ENCODE measurements at places on chromosomes 6 and 20.

- peak; percentile 17 for DNase-seq
These were observed at the start of gene SNAP25 for GRCh38 chr20:10218536-10219451. SNAP25 (plus strand) TSS chr20:10218830; CDS start chr20:10275492, 56,662 bp downstream.

DNA sequence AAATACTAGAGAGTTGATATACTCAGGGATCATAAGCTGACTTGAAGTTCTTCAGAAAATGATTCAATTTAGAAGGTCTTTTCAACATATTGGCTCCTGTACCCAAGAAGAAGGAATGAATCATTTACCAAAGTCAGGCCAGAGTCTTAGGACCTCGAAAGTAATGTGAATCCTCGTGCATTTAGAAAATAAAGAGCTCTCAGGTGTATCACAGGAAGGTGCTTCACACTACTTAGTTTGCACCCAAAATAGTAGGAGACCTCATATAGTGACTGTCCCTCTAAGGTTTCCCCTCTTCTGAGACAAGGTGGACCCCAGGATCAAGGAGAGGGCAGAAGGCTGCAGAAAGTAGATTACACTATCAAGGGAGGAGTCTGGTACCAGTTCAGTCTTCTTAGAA, 71.8 kb downstream of the F13A1 start:
- no peak for DNase-seq

- no peak for DNase-seq
These were observed 3.8 kb downstream of the TFEB start for GRCh38 chr6:41731561-41732086.

GRCh38 chr6:155706806-155707205, 251.2 kb upstream of the NOX3 start:
- no peak for DNase-seq

GRCh38 chr6:11042750-11043377, 1.2 kb downstream of the ELOVL2 start:
- DNase-seq, result no peak

DNA sequence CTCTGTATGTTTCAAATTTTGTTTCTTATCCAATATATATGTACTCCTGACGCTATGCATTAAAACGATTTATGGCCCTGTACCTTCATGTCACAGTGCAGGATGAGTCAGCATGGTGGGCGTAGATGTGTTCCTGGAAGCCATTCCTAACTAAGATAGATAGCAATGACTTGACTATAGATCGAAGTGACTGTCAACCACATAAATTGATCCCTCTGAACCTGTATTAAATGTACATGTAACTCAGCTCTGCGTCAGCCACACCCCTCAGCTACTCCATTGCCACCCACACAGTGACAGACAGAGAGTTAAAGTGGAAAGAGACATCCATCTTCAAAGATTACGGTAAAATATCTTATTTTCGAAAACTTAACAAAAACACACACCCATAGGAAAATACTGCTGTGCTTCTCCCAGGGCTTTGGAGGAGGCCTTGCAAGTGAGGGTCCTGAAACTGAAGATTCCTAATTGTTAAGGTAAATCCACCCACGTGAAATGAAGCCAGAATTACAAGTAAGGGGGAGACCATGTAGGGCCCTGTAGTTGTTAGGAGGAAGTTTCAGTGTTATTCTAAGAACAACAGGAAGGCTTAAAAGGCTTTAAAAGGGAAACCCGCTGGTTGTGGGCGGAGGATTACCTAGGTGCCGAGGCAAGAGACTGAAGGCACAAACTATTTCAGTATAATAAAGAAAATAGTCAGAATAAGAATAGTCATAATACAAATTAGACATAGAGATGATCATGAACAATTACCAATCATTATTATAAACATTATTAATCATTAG, 10.3 kb upstream of the RAD21L1 start:
- peak; percentile 44 for DNase-seq

DNA sequence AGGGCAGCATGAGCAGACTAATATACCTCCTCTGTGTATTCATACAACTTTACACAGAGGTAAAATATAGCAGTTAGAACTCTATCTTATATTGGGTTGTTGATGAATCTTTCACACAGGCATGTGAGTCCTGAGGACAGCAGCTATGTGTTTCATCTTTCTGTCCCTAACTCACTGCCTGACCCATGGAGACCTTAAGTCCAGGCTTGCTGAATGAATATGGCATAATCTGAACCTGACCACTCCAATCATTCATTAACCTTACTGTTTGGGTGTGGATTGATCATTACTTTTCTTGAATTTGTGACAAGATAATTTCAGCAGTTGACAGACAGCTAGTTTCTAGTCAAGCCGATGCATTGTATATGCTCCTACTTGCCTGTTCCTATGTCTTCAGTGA, 27.3 kb upstream of the TSPYL1 start:
- no peak for DNase-seq

- DNase-seq, result no peak
These were observed 29.3 kb downstream of the MCM8 start for GRCh38 chr20:5979801-5980200.

GRCh38 chr6:63269470-63269869, 50.3 kb downstream of the LGSN start:
- DNase-seq, result no peak

- DNase-seq, result no peak
These were observed 321.7 kb downstream of the CENPW start for GRCh38 chr6:126661646-126662045.

- no peak for DNase-seq
These were observed 368.2 kb upstream of the CITED2 start for GRCh38 chr6:139742671-139743070.

DNA sequence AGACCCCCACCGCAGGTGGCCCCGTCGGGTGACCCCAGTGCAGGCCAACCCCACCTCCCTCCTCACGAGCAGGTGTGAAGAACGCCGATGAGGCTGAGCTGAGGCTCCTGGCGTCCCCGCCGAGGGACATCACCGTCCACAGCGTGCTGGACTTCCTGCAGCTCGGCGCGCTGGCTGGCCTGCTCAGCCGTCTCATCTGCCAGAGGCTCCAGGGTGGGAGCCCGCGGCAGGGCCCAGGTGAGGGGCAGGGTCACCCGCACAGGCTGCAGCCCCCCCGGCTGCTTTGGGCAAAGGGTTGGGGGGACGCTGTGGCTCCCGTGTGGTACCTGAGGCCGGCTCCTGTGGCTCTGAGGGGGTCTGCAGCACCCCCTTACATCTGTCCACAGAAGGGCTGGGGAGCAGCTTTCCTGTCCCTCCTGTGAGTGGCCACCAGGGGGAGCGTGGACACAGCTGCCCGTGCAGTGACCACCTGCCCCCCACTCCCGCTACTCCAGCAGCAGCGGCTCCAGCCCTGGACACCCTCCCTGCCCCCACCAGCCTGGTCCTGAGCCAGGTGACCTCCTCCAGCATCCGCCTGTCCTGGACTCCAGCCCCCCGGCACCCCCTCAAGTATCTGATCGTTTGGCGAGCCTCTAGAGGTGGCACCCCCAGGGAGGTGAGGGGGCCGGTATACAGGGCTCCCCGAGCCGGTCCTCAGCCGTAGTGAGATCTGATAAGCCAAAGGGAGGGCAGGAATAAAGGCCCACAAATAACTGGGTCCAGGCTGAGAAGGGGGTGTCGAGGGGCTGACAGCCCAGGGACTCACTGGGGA, 16.5 kb downstream of the COL20A1 start:
- no peak for DNase-seq

- no peak for DNase-seq
These were observed 71.0 kb downstream of the PLAGL1 start for GRCh38 chr6:143936778-143937667.

DNA sequence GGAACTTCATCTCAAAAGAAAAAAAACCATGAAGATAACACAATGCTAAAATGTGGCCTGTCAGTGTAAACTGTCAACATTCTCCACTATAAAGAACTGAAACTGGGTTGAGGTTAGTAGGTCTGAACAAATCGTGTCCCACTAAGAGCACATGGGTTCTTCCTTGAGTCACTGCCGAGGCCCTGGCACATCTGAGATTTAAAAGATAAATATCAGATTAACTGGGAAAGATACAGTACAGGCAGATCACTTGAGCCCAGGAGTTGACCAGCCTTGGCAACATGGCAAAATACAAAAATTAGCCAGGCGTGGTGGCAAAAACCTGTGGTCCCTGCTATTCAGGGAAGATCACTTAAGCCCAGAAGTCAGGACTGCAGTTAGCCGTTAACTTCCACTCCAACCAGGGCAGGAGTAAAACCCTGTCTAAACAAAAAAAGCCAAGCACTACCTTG, 5.6 kb downstream of the EEF1A1 start:
- DNase-seq, result no peak

GRCh38 chr6:162157167-162157870, 570.2 kb downstream of the PRKN start:
- DNase-seq, result no peak

DNA sequence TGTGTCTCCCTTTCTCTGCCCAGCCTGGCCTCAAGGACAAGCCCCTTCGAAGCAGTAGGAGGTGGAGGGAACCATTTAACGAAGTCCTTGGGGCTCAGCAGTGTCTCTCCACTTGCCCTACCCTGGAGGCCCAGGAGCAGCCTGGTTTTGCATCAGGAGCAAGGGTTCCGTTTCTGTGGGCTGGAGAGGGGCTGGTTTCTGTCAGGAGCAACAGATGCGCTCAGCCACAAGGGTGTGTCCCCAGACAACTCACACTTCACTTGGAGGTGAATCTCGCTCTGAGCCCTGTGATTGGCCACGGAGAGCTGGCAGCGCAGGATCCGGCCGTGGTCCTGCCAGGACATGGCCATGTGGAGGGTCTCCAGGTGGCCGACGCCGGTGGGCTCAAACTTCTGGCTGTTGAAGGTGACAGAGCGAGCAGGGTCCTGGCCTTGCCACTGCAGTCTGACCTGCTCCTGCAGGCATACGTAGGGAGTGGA, 6.9 kb downstream of the SIGLEC1 start:
- no peak for DNase-seq

DNA sequence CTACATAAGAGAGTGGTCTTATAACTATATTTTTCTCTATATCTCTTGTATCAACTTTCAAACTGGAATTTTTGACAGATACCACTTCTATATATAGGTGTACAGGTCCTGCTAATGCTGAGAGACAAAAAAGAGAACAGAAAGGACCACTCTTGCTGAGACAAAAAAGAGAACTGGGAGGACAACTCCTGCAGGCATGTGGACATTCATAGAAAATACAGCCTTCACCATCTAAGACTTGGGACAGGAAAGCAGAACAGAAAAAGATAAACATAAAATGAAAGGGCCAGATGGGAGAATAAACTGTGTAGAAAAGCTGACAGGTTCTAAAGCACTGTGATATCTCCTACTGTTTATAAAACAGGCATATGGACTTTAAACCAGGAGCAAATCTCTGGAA, 541.0 kb upstream of the ADGRB3 start:
- DNase-seq, result no peak

- DNase-seq, result no peak
These were observed 25.9 kb downstream of the PPARD start for GRCh38 chr6:35368038-35368887.

DNA sequence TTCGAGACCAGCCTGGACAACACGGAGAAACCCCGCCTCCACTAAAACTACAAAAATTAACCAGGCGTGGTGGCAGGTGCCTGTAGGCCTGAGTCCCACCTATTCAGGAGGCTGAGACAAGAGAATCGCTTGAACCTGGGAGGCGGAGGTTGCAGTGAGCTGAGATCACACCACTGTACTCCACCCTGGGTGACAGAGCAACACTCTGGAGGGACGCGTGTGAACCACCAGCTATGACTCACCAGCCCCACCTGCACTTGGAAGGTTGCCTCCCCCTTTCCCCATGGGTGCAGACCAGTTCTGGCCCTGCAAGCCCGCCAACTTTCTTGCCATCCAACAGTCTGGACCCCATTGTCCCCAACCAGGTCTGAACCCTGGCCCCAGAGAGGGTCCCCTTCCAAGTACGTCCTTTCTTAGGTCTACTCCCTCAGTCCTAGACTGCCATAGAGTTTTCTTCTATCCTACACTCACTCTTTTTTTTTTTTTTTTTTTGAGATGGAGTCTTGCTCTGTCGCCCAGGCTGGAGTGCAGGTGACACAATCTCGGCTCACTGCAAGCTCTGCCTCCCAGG, 29.2 kb downstream of the ATP9A start:
- no peak for DNase-seq

DNA sequence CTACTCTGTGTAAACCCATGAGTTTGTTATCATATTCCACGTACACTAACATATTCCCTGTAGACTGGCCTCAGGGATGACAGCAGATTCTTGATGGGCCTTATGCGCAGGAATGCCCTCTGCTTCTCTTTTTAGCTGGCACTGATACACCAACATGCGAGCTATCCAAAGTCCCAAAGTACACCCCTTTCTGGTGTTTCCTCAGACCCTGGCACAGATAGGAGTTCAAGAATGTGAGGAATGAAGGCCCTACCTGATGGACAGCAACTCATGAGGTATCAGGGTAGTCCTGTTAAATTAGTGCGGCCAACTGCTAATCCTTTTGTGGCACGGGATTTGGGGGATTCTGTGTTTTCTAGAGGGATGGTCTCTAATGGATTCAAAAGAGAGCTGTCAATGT, 93.0 kb downstream of the BACH2 start:
- DNase-seq, result no peak

GRCh38 chr6:91075244-91075976, 488.5 kb upstream of the MAP3K7 start:
- no peak for DNase-seq

DNA sequence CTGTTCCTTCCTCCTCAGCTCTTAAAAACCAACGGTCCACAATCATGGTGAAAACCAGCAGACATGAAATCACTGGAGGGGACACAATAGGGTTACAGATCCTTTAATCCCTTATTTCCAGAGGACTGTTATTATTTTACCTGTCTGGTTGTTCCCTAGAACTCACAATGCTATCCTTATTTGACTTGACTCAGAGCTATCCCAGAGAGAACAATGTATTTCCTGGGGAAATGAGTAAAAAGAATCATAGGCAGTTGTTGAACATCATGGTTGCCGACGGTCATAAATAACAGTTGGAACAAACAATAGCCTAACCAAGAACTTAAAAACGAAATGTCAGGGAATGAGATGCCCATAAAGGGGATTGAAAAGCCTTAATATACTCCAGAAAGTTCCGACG, 9.3 kb downstream of the OR2H1 start:
- DNase-seq, result no peak

GRCh38 chr6:108465098-108465495, 95.6 kb upstream of the FOXO3 start:
- no peak for DNase-seq

DNA sequence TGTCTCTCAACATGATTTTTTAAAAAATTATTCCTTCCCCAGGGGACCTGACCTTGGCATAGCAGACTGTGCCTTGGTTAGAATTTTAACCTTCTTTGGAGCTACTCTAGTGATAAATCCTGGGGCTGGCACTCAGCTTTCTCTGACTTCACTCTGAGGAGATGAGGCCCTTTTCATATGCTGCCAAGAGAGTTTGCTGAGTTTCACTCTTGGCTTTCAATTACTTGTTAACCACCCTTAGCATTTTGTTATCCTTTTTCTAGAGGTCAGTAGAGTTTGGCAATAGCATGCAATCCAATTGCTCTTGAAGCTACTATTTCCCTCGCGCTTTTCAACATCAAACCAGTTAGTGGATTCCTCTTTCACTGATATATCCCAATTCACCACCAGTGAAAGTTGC, 920.3 kb downstream of the EYS start:
- no peak for DNase-seq

GRCh38 chr6:21228876-21229460, 364.6 kb upstream of the SOX4 start:
- no peak for DNase-seq

Data from hematopoietic multipotent progenitor cell treated with erythropoietin and hydrocortisone succinate and interleukin-3 and kit ligand, for 17 days (in vitro differentiated cells).